ENCODE measurements at places on chromosomes 4 and X.

DNA sequence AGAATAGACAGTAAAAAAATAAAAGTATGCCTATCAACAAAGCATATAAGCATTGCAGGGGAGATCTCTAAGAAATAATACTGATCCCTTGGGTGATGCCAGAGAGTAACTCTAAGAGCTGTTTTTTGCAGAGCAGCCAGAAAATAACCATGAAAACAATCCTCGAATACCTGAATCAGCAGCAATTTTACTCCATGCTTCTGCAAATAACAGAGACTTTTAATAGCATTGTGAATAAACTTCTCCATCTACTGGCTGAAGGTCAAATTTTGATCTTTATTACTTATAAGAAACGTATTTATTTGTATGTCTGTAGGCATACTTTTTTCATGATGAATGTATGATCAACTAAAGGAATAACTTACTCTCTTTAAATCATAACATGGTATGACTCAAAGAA is 334.5 kb downstream of the GALNTL6 start:
- no peak for DNase-seq

- DNase-seq, result no peak
Observed at GRCh38 chrX:9519546-9520216, 54.8 kb downstream of the TBL1X start.

DNA sequence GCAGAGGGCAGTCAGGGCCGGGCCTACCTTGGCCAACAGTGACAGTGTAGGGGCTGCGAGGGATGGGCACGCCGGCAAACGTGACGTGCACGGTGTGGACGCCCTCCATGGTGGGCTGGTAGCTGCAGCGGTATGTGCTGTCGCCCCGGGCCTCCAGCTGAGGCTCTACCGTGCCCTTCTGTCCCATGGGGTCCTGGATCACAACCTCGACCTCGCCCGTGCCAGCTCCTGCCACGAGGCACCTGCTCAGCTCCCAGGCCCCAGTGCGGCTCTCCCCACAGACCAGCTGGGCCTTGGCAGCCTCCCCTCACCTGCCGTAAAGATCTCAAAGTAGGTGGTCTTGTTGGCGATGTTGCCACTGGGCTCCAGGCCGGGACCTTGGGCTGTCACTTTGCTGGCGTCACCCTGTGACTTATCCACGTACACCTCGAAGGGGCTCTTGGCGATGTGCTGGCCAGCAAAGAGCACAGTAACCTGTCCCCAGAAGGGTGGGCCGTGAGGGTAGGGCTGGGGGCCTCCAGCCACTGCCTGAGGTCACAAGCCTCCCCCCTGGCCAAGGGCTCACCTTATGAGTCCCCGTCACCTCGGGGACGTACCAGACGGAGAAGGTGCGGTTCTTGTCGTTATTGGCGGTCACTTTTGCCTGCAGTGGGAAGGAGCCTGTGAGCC is 8.3 kb downstream of the FLNA start:
- DNase-seq, result no peak

DNA sequence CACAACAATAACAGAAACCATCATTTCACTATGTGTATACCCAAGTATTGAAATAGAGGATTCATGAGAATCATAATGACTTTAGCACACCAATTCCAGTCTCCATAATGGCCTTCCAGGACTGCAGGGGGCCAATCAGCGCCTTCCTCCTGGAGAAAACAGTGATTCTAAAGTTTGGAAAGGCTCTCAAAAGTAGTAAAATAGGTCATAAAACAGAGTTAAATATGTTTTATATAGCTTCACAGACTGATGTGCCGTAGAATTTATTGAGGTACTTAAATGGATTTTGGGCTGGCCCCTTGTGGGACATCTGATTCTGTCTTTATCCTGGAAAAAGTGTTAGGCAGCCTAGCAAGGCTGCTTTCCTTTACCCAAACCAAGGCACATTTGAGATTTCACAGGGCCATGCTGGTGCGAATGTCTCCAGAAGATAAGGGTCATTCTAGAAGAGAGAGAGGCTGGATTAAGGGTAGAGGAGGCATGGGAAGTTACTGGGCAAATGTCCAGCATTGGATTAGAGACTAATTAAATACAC is 543.9 kb downstream of the GALNTL6 start:
- DNase-seq, result no peak

- DNase-seq, result no peak
Observed at GRCh38 chr4:164902608-164903007, 25.6 kb downstream of the APELA start.

- no peak for DNase-seq
Observed at GRCh38 chrX:41142130-41142910, 57.1 kb downstream of the USP9X start.

DNA sequence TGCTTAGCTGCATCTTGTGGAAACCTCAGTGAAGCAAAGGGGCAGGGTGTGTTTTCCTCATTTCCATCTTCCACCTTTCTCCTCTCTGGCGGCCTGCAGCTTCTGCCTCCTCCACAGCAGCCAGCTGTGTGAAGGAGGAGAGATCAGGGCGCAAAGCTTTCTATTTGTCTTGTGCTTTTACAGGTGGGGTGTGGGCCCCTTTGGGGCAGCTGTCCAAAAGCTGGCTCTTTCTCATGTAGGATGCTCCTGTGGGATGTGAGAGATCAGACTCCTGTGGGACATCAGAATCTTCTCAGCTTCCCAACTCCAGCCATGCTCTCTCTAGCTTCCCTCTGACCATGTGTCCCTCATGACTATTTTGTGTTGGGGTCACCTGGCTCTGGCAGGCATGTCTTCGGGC is 227.1 kb downstream of the MID1 start:
- no peak for DNase-seq

DNA sequence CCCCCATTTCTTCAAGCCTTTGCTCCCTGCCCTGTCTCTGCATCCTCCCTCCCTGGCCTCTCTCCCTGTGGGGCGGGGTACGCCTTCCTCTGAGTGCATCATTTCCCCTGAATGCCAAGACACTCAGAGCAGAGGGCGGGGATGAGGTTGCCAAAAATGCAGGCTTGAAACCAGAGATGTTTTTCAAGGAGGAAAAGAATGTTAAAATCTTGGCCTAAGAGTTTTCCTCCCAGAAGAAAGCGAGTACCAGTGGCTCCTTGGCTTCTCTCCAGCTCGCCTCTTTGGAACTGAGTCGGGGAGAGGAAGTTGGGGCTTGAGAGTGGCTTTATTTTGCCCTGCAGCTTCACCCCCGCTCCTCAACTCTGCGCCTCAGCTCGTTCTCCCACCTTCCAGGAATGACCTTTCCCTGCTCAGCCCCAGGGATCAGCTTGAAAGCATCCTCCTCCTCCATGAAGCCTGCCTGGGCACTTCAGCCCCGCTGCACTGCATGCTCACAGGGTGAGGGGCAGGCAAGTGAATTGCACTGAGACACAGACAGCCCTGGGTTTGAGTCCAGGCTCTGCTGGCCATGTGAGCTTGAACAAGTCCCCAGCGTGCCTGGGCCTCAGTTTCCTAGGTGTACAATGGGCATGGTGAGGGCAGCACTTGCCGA is 57.5 kb upstream of the SORCS2 start:
- DNase-seq, result no peak

DNA sequence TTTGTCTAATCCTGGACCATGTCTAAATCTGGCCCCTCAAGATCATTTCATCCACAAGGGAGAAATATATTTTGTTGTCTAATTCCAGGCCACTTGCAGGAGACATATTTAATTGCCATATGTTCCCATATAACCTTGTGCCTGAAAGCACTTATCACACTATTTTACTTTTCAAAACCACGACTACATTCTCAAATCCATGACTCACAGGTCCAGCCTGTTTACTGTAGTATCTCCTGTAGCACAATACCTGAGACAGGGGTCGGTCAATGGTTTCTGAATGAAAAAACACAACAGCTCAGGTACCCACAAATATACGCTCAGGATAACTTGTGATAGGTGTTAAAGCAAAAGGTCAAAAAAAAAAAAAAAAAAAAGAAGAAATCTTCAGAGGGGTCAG is 60.9 kb downstream of the SEC24D start:
- DNase-seq, result no peak

GRCh38 chr4:138775489-138775888 is 240.1 kb upstream of the NOCT start:
- DNase-seq, result no peak

GRCh38 chr4:166153548-166153947 is 280.5 kb downstream of the TLL1 start:
- no peak for DNase-seq

DNA sequence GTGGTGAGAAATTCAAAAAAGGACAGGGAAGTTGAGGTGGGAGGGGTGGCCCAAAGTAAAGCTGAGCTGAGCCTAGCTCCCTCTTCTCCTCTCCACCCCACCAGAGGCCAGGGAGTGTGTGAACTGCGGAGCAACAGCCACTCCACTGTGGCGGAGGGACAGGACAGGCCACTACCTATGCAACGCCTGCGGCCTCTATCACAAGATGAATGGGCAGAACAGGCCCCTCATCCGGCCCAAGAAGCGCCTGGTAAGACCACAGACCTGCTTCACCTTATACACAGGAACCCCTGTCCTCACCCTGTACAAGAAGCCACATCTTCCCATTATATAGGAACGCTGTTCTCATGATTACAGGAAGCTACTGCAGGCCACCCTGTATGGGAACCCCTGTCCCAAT is 5.8 kb downstream of the GATA1 start:
- no peak for DNase-seq

GRCh38 chrX:154488336-154489075 is 1.9 kb downstream of the SLC10A3 start:
- no peak for DNase-seq

DNA sequence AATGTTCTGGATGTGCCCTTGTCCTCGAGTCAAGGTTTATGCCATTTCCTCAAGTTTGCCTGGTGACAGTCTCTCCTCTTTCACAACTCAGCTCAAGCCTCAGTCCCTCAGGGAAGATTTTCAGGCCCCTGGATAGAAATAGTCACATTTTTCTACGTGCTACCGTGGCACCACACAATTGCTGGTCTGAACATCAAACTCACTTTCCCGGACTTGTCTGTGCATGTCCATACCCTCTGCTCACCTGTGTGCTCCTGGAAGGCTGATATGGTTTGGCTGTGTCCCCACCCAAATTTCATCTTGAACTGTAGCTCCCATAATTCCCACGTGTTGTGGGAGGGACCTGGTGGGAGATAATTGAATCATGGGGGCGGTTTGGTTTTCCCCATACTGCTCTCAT is 129.7 kb downstream of the HS3ST1 start:
- no peak for DNase-seq
